ENCODE measurements at places on chromosomes 7 and 10.
A peak's percentile ranks its signal among the peaks of the same experiment; 100 is the strongest.

DNA sequence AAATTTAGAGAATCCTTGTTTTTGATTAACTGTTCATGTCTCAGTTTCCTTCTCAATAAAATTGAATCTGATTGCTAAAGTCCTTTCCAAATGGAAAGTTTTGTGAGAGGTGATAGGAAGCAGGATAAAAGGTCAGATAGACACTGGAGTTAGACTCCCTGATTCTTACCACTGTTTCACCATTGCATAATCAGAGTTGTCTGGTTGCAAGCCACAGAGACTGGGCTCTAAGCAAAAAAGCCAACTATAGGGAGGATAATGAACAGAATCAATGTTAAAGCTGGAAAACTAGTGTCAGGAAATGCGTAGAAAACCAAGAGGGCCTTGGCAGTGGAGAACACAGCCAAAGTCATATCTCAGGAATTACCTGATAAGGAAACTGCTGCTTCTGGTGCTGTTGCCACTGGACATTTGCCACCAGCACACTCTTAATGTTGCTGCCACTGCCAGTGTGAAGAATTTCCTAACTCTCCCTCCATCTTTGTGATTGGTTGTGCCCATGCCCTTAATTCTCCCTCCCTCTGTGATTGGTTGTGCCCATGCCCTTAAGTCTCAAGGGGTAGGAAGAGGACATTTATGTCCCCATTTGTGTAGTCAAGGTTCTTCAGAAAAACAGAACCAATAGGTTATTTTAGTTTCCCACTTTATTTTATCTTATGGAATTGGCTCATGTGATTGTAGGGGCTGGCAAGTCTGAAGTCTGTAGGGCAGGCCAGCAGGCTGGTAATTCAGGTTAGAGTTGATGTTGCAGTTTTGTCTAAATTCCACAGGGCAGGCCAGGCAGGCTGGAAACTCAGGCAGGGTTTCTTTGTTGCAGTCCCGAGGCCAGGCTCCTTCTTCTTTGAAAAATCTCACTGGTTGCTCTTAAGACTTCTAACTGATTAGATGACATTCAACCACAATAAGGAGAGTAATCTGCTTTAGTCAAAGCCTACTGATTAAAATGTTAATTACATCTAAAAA is 639.0 kb downstream of the REEP3 start:
- no peak for DNase-seq

- DNase-seq, result no peak
Measured at GRCh38 chr10:79385392-79385795, 38.1 kb downstream of the PPIF start.

- DNase-seq, result no peak
Measured at GRCh38 chr10:44325596-44326307, 59.1 kb downstream of the CXCL12 start.

DNA sequence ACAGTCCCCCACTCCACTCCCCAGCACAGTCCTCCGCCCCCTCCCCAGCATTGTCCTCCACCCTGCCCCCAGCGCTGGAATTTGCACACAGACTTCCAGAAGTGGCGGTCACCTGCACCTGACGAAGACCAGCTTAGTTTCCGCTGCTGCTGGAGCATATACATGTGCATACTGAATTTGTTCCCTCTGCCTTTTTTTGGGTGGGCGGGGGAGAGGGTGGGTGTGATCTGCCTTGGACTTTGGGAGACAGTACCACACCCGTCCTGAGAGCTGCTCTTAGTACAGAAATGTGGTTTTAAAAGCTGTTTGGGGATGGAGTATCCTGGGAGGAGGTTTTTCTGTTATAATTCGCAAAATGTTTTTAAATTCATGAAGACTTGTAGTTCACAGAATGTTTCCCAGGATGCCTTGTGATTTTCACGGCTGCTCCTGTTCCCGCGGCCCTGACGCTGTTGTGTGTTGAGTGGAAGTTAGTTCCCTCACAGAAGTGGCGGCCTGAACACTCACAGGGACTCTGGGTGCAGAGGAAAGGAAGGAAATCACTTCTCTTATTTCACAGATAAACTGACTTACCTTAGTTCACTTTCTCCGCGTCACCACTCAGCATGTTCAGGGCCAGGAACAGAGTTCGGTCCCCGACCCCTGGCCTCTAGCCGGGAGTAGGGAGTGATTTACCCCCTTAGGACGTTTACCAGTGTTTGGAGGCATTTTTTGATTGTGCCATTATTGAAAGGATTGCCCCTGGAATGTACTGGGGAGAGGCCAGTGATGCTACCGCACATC is 18.6 kb downstream of the PFKP start:
- no peak for DNase-seq

DNA sequence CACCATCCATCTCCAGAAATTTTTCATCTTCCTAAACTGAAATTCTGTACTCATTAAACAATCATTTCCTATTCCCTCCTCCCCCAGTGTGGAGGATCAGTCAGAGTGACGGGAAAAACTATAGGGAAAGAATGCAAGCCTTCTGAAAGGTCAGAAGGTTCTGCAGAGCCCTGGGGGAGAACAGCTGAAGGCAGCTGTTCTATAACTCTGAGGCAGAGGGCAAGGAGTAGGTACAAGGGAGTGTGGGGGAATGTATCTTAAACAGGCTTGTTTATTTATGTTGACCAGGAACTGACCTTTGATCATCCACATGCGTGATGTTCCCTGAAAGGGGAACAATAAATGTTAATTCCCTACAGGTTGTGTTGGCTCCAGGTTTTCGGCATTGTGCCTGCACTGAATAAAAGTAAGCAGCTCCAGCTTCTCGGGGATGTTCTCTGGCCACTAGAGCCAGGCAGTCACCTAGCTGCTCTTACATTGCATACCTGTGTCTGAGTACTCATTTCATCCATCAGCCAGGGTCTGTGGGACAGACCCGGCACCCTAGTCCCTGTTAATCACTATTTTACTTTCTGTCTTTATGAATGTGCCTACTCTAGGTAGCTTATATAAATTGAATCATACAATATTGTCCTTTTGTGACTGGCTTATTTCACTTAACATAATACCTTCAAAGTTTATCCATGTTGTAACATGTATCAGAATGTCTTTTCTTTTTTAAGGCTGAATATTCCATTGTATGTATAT is 5.8 kb downstream of the IFIT1 start:
- peak; percentile 49 for DNase-seq

DNA sequence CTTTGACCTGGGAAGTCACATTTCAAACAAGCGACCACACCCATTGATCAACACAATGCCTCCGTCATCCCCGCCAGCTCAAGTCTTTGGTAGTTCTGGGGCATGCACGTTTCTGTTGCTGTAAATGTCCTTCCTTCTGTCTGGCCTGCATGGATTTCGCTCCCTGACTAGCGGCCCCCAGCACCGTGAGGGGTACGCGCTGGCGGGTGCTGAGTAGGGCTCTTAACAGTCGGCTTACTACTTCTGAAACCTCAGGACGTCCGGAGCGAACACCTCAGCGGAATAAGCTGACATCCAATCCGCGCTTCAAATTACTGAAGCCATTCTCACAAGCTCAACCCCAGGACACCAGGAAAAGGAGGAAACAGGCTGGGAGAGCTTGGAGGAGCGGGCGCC is 505 bp downstream of the NUDCD3 start:
- DNase-seq, result no peak

- no peak for DNase-seq
Measured at GRCh38 chr10:125274961-125275360, 114.6 kb upstream of the CTBP2 start.
